ENCODE measurements at places on chromosomes 6 and 20. TPM values are rescaled to one million over a fixed set of nuclear protein-coding genes. Genes with fewer than 3 reads are reported as not detected.

DNA sequence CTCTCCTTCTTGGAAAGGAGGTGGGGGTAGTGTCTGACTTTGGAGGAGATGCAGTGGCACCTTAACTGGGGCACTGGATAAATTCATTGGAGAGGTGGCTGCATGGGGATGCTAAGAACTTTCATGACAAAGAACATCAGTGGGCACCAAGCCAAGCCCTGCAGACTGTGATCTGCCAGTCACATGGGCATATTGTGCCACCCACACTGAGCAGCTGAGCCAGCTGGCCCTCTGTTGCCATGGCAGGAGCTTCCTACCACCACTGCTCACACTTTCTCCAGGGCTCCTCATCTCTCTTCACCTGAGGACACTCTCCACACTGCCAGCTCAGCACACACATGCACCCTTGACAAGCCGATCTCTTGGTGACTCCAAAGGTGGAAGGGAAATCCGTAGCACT is 715.6 kb downstream of the QKI start:
- DNase-seq = no peak
- no peaks in the 10 kb centered on the region for H3K4me1 ChIP-seq
- no peak overlapping the region for H3K27ac ChIP-seq
- no peaks in the 10 kb centered on the region for H3K27me3 ChIP-seq

GRCh38 chr20:772806-773205 is 4.5 kb upstream of the SLC52A3 start:
- no peak overlapping the region for H3K27ac ChIP-seq
- no peak overlapping the region for H3K4me3 ChIP-seq
- H3K4me1 ChIP-seq = peaks cover 11% of the 10 kb centered on the region

DNA sequence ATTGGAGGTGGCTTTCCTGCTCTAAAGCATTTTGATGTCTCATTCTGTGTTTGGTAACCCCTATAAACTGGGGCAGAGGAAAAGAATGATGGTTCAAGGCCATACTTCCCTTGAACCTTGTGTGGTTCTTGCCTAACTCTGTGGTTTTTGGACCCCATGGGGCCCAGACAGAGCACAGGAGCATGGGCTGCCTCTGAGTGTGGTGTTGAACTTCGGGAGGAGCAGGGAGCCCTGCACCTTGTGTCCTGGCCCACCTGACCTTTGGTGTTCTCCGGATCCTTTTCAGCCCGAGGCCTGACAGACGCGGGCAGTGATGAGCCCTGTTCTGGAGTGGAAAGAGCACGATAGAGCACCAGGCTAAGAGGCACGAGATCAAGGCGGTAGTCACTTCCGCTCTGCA is 18.8 kb downstream of the TMEM74B start:
- DNase-seq = no peak
- H3K27ac ChIP-seq = no peak overlapping the region
- no peaks in the 10 kb centered on the region for H3K4me1 ChIP-seq
- H3K36me3 ChIP-seq = peaks cover 4% of the 10 kb centered on the region
- H3K4me3 ChIP-seq = no peak overlapping the region
- no peaks in the 10 kb centered on the region for H3K27me3 ChIP-seq

GRCh38 chr20:12203981-12204380 is 286.3 kb downstream of the BTBD3 start:
- H3K36me3 ChIP-seq = no peaks in the 10 kb centered on the region
- no peak for DNase-seq
- H3K27ac ChIP-seq = no peak overlapping the region

DNA sequence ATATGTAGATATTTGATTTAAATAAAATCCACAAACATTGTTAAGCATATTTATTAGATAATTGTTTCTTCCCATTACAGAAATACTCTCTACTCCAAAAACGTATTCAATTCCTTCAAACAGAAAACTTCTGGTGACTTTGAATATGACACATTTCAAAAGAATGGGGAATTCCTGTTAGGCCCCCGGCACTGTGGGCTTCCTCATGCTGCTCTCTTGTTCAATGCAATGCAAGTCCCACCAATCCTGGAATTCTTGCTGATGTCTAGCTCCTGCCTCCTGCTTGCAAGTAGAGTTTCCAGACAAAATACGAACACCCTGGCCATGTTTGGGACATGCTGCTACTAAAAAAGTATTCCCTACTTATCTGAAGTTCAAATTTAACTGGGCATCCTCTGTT is 544.1 kb downstream of the QKI start:
- no peaks in the 10 kb centered on the region for H3K36me3 ChIP-seq
- no peaks in the 10 kb centered on the region for H3K4me1 ChIP-seq
- no peaks in the 10 kb centered on the region for H3K27me3 ChIP-seq
- H3K27ac ChIP-seq = no peak overlapping the region
- H3K4me3 ChIP-seq = no peak overlapping the region
- no peak for DNase-seq

DNA sequence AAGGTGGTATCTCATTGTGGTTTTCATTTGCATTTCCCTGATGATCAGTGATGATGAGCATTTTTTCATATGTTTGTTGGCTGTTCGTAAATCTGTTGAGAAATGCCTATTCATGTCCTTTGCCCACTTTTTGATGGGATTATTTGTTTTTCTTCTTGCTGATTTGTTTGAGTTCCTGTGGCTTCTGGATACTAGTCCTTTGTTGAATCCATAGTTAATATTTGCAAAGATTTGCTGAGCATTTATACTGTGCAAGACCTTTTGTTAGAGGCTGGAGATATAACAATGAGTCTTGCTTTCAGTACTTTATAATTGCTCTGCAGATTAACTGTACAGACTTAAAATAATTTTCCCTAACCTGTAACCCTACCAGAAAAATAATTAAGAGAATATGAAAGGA is 35.6 kb downstream of the PDE7B start:
- H3K4me1 ChIP-seq = peaks cover 5% of the 10 kb centered on the region
- H3K27me3 ChIP-seq = no peaks in the 10 kb centered on the region
- no peak for DNase-seq
- H3K4me3 ChIP-seq = no peak overlapping the region
- no peaks in the 10 kb centered on the region for H3K36me3 ChIP-seq
- no peak overlapping the region for H3K27ac ChIP-seq

DNA sequence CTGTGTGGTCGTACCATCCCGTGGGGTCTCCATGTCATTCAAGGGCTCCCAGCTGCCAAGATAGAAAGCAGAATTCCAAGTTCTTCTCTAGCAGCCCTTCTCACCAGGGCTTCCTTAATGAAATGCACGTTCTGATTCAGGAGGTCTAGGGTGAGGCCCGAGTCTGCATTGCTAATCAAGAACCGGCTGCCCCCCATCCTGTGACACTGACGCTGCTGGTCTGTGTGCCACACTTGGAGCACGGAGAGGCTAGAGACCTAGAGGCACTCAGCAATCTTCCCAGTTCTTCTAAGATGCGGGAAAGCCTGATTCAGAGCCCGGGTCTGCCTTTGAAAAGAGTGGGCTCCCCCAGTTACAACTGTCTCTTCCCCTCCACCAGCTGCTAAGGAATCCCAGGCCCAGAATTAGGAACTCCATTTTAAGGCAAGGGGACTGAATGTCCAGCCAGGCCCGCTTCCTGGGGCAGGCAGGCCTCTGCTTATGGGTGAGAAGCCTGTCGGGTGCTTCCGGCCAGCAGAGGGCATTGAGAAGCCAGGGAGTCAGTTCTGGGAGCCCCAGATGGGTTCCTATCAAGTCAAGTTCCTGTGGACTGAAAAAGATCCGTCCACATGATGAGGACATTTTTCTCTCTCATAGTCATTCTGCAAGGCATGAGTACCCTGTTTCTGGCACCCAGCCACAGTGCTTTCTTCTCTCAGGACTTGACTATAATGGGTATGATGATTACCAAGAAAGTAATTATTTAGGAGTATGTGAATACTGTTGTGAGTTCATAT is 69.8 kb upstream of the RIN2 start:
- no peak overlapping the region for H3K4me3 ChIP-seq
- no peaks in the 10 kb centered on the region for H3K27me3 ChIP-seq
- no peaks in the 10 kb centered on the region for H3K36me3 ChIP-seq
- H3K27ac ChIP-seq = no peak overlapping the region
- peak; percentile 80 for DNase-seq
- H3K4me1 ChIP-seq = 0 out of 2 replicates have a peak, but pooled peaks cover 8% of the 10 kb centered on the region

- no peak for DNase-seq
- peaks cover 19% of the 10 kb centered on the region for H3K4me1 ChIP-seq
- H3K27ac ChIP-seq = no peak overlapping the region
- H3K4me3 ChIP-seq = no peak overlapping the region
- H3K36me3 ChIP-seq = no peaks in the 10 kb centered on the region
Measured at GRCh38 chr6:106535012-106535411, 94.3 kb downstream of the RTN4IP1 start.

GRCh38 chr20:35942243-35942642 is 12.1 kb downstream of the SCAND1 start:
- H3K27me3 ChIP-seq = no peaks in the 10 kb centered on the region
- no peak for DNase-seq
- H3K27ac ChIP-seq = no peak overlapping the region
- H3K36me3 ChIP-seq = peaks cover 10% of the 10 kb centered on the region

DNA sequence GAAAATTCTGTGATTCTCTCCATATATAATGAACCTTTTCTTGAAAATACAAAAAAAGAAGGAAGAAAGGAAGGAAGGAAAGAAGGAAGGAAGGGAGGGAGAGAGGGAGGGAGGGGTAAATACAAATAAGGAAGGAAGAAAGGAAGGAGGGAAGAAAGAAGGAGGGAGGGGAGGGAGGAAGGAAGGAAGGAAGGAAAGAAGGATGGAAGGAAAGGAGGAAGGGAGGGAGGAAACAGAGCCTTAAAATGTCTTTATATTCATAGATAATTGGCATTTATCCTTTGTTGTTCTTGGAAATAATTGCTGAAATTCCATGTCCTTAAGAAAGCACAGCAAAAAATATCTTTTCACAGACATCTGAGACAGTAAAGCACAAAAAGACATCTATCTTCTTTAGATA is 40.3 kb downstream of the SAMD3 start:
- H3K27ac ChIP-seq = no peak overlapping the region
- no peaks in the 10 kb centered on the region for H3K36me3 ChIP-seq
- H3K27me3 ChIP-seq = no peaks in the 10 kb centered on the region
- H3K4me3 ChIP-seq = no peak overlapping the region

DNA sequence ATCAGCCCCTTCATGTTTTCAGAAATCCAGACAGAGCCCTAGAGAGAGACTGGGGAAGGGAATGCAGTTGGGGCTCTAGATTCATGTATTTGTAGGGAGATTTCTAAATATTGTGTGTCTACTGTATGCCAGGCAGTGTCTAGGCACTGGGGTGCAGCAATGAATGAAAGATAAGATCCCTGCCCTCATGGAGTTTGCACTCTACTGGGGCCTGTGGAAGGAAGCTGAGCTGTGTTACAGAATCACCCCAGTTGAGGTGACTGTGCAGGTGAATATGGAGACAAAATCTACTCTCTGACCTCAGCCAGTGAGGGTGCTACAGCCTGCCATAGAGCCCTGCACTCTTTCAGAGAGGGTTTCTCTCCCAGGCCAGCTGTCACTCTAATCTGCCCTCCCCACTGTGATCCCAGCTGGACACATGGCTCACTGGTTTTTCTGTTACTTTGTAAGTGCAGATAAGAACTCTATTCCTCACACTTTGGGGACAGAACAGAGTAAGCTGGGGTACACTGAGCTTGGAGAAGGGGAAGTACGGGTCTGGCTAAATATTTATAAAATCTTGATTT is 69.2 kb upstream of the E2F3 start:
- H3K27ac ChIP-seq = no peak overlapping the region
- H3K36me3 ChIP-seq = no peaks in the 10 kb centered on the region
- DNase-seq = no peak
- H3K4me3 ChIP-seq = no peak overlapping the region
- no peaks in the 10 kb centered on the region for H3K4me1 ChIP-seq

DNA sequence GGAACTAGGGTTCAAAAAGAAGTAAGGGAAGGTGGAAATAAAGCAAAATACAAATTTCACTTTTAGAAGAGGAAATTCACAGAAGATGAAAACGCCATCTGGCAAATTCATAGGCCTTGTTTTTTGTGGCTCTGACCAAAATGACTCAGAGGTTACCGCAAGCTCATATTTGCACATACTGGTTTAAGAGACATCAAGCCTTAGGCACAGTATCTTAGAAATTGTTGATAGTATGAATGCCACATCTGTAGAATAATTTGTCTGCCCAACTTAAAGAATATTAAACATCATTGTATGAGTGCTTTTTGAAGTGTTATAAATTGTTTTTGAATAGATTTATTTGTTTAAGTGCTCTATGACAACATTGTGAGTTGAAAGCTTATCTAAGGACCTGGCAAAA is 10.6 kb downstream of the TAAR1 start:
- H3K36me3 ChIP-seq = no peaks in the 10 kb centered on the region
- no peak for DNase-seq
- H3K27ac ChIP-seq = no peak overlapping the region

- H3K27ac ChIP-seq = no peak overlapping the region
- no peaks in the 10 kb centered on the region for H3K27me3 ChIP-seq
- H3K4me1 ChIP-seq = 0 out of 2 replicates have a peak, but pooled peaks cover 8% of the 10 kb centered on the region
- DNase-seq = no peak
- no peak overlapping the region for H3K4me3 ChIP-seq
- H3K36me3 ChIP-seq = no peaks in the 10 kb centered on the region
Measured at GRCh38 chr6:91080871-91081270, 494.0 kb upstream of the MAP3K7 start.

DNA sequence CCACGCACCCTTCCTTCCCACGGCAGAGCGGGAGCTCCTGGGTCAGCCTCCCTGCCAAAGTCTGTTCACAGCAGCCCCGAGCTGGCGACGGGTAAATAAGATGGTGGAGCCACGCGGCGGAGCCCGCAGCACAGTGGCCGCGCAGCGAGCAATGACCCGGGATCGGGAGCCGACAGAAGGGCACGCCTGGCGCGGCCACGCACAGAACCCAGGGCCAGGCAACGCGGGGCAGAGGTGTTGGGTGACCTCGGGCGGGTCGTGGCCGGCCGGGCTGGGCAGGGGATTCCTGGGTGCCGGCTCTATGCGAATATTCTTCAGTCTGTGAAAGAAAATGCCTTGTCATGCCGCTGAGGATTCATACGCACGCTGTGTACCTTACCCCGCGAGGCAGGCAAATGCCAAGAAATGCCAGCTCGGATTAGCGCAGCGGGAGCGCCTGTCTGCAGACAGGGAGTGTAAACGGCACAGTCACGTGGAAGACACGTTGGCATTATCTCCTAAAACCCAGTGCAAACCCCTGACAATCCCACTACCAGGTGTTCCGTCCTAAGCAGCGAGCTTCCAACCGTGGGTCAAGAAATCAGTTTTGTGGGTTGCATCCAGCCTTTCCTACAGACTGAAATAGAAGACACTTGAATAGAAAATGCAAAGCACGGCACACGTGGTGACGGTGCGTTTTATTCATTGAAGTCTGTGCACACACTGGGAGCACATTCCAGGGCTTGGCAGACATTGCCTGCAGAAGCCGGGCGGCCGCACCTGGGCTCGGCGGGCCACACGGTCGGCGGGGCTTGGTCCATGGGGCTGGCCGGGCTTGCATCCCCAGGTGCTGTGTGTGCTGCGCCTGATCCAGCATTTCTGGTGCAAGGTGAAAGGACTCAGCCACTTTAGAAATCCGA is 18.3 kb downstream of the CHRNA4 start:
- no peak for DNase-seq
- 0 out of 2 replicates have a peak, but pooled peaks cover 2% of the 10 kb centered on the region for H3K27me3 ChIP-seq
- peaks cover 10% of the 10 kb centered on the region for H3K4me1 ChIP-seq
- H3K27ac ChIP-seq = no peak overlapping the region
- no peaks in the 10 kb centered on the region for H3K36me3 ChIP-seq

- DNase-seq = no peak
- peak overlapping the region; percentile 72 for H3K27ac ChIP-seq
Measured at GRCh38 chr6:37122861-37123260, 47.1 kb upstream of the PIM1 start.

- no peaks in the 10 kb centered on the region for H3K4me1 ChIP-seq
- no peaks in the 10 kb centered on the region for H3K36me3 ChIP-seq
- H3K27ac ChIP-seq = no peak overlapping the region
Measured at GRCh38 chr6:158920311-158920905, 79.6 kb downstream of the RSPH3 start.

Gene PTPRT
- total RNA-seq = 0.20 TPM

Gene MICA
- total RNA-seq = 12.6 TPM

Gene CRIP3
- not detected for total RNA-seq

Gene ULBP3
- total RNA-seq = 8.1 TPM

Gene CPNE5
- total RNA-seq = not detected

Gene MYL9
- 382 TPM for total RNA-seq

Gene FAM83D
- 86.3 TPM for total RNA-seq
